ENCODE measurements at places on chromosomes 3 and 15. TPM values are rescaled to one million over a fixed set of nuclear protein-coding genes. Genes with fewer than 3 reads are reported as not detected.

GRAMD2A gene
- polyA plus RNA-seq: 6.1 TPM

CIB2 gene
- polyA plus RNA-seq: 32.6 TPM

NANOGP8 gene
- polyA plus RNA-seq: 0.53 TPM

CTXN2 gene
- 0.10 TPM for polyA plus RNA-seq

TLR9 gene
- 0.17 TPM for polyA plus RNA-seq

RTP1 gene
- polyA plus RNA-seq: not detected

PLD1 gene
- 9.7 TPM for polyA plus RNA-seq

BUB1B gene
- 28.8 TPM for polyA plus RNA-seq

DNA sequence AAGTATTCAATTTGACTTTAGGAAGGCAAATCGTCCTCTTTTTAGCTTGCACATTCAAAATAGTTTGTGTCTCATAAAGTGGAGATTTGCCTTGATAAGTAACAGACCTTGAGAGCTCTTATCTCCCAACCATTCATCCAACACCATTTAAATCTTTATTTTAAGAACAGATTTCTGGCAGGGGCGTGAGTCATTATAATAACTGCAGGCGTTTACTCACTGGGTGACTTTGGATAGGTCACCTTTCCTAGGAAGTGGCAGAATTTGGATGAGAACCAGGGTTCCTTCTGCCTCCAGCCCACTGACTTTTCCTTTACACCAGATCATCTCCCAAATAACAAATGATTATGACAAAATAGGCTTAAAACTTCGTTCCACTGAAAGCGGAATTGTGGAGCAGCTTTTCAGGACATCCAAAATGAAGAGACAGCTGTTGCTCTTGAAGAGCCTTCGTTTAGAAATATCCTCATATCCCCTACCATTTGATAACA, 5.0 kb downstream of the LMCD1 start:
- no peak for DNase-seq

DNA sequence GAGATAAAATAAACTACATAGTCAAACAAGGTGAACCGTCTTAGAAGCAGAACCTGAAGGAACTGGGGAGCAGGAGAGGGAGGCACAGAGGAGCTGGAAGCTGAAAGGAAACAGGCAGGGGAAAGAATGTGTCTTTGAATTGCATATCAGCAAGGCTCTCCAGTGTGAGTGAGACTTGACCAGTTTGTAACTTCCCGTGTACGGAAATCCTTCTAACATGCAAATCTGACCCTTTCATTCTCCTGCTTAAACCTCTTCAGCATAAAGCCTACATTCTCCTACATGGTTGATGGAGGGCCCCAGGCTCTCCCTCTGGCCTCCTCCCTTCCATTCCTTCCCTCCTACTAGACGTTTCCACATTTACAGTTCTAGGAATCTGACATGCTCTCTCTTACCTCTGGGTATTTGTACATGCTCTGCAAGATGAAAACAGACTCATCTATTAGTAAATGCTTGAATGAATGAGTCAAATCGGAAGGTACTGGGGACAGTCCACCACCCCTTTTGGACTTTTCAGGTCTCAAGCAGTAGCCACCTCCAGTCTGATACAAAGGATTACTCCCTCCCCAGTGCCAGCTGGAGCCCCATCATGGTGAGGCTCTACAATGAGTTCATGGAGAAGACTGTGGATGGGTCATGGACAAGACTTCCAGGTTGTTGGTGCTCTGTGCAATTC, 6.1 kb upstream of the SLC25A38 start:
- DNase-seq: no peak

DNA sequence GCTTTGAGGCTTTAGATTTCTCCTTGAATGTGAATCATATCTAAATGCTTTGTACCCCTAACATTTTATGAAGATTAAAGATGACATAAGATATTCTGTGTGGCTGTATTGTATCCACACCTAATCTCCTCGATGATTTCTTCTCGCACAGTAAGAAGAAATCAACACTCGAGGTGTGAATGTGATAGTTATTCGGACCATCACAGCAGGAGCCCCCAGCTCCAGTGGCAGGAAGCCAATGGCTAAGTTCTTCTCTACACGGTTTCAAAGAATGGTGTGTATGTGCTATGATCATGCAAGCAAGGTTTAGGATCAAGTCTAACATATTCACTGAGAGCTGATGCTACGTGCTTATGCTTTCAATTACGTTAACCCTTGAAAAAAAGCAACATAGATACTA, 271.0 kb downstream of the SUCLG2 start:
- no peak for DNase-seq

DNA sequence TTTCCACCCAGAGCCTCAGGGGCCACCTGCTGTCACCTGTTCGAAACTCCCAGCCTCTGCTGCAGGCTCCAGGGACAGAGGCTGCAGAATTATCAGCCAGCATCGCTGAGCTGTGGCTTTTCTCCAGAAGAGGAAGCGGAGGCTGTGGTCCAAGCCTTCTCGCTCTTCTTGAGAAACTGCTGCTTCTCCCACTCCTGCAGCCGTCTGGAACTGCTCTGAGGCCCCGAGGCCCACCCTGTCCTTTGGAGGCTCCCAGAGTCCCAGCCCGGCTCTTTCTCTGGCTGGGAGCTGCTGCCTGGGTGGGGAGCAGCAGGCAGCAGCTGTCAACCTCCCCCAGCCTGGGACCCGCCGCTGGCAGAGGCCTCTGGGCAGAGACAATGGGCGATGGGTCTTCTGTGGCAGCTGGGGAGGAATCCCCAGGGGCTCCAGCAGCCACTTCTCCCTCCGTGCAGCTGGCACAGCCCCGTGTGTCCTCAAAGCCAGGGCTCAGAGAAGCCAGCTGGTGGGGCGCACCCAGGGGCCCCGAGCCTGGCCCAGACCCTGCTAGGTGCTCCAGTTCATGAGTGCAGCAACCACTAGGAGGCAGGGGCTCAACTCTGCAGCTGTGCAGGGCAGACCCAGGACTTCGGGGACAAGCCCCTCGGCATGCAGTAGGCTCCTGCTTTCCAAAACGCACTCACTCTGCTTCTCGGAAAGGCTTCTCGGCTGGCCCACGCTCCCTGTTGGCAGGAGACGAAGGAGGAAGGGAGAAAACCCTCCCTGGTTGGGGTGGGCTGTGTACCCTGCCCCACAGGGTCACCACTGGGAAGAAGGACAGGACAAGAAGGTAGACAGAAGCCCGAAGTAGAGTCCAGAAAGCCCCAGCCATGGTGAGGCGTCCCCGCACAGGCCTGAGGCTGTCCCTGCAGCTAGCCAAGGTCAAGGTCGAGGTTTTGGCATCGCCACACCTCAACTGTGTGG, 49.9 kb upstream of the FURIN start:
- DNase-seq: no peak

GRCh38 chr15:101641894-101642293, 10.3 kb downstream of the TM2D3 start:
- DNase-seq: no peak

GRCh38 chr3:156818273-156818651, 7.9 kb upstream of the LEKR1 start:
- no peak for DNase-seq

- no peak for DNase-seq
Observed at GRCh38 chr3:146561463-146561862, 17.1 kb upstream of the PLSCR1 start.

DNA sequence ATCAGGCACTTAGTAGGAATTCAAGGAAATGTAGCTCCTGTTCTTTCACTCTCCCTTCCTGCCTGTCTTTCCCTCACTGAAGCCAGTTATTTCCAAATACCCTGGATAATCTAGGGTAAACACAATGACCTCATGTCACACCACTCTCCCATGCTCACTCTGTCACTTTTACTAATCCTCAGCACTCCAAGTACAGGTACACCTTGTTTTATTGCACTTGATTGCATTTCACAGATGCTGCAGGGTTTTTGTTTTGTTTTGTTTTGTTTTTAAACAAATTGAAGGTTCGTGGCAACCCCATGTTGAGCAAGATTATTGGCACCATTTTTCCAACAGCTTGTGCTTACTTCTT, 40.8 kb downstream of the PPM1L start:
- no peak for DNase-seq

- no peak for DNase-seq
Observed at GRCh38 chr3:176623468-176624150, 573.7 kb downstream of the TBL1XR1 start.

DNA sequence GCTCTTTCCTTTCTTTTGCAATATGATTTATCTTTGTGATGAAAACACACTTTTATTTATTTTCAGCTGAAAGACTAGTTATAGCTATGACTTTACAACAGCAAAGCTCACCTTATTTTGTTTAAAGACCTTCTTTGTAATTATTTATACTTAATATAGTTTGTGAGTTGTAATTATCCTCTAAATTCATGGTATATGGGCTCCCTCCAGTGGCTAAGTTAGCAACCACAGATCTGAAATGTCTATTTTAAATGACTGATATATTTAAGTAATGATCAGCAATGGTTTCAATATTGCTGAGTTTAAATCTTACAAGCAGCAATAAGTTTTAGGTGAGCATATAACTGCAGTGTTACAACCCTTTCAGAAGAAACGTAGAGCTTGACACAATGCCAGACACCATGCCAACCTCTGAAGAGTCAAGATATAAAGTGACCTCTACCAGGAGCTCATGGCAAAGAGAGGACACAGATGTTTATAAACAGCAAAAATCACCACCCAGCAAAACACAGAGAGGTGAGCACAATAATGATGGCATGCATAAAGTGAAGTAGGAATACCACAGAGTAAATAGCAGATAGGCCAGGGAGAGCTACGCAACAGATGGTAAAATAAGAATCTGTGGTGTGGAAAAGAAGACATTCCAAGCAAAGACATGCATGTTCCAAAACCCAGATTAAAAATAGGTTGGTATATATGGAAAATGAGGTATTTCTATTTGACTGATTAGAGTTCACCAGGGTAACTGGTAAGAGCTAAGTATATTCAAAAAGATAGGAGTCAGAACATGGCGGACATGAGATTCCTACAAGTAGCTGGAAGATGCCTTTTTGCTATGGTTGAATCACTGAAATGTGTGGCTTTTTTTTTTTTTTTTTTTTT, 143.7 kb upstream of the ZNF385D start:
- no peak for DNase-seq

GRCh38 chr15:48553559-48553958, 92.0 kb downstream of the FBN1 start:
- DNase-seq: no peak

DNA sequence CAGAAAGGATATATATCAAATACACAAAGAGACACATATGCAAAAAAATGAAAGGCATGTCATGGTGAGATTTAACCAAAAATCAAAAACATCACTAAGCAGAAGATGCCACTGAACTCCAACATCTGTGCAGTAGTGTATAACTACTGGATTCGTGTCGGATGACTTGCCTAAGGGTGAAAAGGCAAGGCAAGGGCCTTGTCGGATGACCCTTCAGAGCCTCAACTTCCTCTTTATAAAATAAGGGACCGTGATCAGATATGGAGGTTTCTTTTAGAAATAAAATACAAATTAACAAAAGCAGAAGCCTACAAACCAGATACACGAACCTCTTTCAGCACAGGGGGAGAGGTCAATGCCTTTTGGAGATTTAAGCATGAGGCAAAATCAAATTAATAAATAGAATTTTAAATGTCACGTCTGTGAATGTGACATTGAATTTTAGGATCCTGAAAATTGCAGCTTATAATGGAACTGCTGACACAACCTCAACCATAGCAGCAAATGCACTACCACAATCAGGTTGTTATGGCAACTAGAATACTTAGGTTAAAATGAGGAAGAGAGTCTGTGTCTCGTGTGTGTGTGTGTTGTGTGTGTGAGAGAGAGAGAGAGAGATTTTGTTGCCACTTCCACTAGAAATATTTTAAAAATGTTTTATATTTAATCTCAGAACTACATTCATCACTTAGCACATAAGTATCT, 8.3 kb upstream of the CHRM5 start:
- DNase-seq: no peak

DNA sequence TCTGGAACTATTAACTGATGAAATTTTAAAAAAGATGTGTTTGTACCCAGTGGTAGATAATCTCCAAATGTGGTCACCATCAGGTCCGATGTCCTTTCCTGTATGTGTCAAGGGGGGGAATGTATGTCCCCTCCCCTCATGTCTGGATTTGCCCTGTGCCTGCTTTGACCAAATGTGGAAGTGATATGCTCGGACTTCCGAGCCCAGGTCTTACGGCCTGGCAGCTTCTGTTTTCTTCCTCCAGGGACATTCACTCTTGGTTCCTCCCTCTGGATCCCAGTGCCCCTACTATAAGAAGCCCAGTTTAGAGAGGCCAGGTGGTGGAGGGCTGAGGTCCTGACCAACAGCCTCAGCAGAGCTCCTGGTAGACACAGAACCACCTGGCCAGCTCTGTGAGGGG, 75.5 kb downstream of the CCR1 start:
- DNase-seq: no peak

DNA sequence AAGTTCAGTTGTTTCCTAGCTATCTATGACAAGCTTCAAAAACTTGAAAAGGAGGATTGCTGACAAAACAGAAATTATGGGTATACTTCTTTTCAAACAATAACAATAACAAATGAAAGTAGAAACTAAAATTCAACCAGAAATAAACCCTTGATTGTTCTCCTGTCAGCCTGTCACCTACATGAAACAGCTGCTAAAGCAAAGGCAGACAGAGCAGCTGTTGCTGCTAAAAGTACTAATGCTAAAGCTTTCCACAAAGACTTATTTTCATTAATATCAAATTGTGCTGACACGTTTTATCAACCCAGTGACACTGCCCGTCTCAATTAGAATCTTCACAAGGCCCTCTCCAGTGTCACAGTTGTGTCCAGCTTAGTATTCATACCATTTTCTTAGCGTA, 533.2 kb upstream of the GBE1 start:
- DNase-seq: no peak

DNA sequence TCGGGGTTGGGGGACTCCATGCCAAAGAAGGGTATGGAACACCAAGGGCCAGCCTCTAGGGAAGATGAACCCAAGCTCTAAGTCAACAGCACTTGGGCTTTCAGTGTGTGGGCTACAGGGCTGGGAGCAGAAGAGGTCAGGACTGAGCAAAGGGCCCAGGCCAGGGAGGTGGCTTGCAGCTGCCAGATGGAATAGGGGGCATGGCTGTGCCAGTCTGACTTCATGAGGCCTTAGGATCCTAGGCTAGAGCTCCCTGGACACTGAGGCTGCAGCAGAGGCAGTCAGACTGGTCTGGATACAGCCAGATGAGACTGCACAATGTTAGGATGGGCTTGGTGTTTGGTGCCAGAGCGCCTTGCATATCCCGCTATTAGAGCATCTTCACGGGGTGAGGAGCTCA, 3.8 kb downstream of the RASGRF1 start:
- no peak for DNase-seq

DNA sequence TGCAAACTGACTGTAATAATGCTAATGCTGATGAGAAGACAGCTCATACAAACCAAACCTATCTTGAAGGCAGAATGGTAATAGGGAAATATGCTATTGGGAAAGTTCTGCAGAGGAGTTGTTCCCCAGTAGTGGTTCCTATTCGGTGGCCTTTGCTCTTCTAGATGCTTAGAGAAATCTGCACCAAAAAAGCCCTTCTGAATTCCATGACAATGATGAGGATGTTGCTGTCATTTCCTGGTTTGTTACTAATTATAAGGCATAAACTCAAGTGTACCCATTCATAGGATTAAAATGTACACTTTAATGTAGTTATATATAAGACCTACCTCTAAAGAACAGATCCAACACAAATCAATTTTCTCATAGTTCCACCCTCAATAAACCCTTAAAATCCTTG, 30.1 kb downstream of the TOMM70 start:
- DNase-seq: no peak

- no peak for DNase-seq
Observed at GRCh38 chr3:124812291-124813265, 74.6 kb downstream of the ITGB5 start.
